D721Med (cell line): ENCODE measurements at places on chromosomes 5 and 9.

- DNase-seq, result no peak
Measured at GRCh38 chr5:126462239-126463014, 39.2 kb downstream of the GRAMD2B start.

- DNase-seq, result no peak
Measured at GRCh38 chr9:111959468-111960359, 63.1 kb downstream of the UGCG start.

- no peak for DNase-seq
Measured at GRCh38 chr5:180908998-180909731, 10.2 kb downstream of the BTNL8 start.

DNA sequence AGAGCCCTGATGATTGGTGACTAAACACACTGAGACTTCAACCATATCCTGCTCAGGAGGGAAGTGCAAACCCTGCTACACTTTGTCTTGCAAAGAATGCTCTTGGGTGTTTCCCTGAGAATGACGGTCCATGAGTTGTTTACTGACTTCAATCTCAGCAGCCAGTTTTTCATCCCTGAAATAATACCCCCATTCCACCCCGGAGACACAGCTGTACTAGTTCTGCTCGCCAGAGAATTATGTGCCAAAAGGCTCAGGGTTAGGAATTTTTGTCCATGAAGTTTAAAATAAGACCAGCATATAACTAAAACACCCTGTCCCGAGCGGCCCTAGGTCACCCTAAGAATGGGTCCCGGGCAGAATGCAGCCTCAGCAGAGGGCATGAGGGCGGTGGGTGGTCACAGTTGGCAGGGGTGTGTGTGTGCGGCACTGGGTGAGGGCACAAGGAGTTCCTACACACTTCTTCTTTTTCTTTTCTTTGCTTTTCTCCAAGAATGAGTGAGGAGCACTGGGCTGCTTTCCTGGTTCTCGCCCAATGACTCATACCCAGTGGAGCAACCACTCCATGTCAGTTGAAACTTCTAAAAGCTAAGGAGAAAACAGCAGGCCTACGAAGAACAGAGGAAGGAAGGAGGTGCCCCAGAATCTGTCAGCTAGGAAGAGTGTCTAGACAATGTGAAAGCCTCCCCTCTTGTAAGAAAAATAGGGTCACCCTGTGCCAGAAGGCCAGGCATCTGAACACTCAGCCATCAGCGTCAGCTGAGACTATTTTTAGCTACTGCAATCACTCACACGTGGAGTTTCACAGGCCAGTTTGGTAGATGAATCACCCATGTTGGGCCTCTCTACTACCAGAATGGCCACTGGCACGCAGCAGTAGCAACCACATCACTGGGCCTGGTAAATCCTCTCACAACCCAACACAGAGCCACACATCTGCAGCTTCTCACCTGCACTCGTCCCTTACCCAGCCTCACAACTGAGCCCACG lies 105.9 kb downstream of the DPYSL3 start:
- DNase-seq, result no peak

GRCh38 chr5:73862796-73863195 lies 236.8 kb downstream of the ARHGEF28 start:
- DNase-seq, result no peak

- no peak for DNase-seq
Measured at GRCh38 chr9:95090871-95091577, 226.5 kb downstream of the FANCC start.

DNA sequence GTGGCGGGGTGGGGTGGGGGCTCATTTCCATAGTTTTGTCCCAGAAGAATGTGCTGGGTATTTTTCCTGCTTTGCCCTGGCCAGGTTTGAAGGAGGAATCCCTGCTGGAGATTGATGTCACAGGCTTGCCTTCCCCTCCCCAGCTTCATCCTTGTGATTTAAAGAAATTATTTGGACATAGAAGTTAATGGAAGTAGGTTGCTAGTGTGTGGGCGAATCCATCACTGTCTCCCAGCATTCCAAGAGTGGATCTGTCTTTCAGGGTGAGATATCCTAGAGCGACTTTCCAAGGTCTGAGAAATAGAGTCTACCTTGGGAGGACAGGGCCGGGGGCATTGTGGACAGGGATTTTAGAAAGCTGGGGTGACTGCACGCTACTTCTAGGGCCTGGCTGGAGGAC lies 64.9 kb upstream of the HSPA9 start:
- DNase-seq, result no peak

GRCh38 chr9:6711403-6711802 lies 46.4 kb upstream of the KDM4C start:
- DNase-seq, result no peak

DNA sequence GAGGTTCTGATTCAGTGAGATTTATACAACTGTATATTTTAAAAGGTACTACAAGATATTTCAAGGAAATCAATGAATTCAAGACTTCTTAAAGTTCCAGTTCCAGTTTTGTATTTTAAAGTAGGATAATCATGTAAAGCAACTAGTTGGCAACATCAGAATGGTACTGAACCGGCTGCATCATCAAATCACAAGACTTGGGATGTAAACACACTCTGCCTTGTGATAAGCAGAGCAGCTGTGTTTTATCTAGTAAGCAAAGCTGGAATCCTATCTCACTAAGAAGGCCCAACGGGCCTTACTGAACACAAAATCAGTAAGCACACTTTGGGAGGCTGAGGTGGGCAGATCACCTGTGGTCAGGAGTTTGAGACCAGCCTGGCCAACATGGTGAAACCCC lies 327.2 kb upstream of the NREP start:
- DNase-seq, result no peak

DNA sequence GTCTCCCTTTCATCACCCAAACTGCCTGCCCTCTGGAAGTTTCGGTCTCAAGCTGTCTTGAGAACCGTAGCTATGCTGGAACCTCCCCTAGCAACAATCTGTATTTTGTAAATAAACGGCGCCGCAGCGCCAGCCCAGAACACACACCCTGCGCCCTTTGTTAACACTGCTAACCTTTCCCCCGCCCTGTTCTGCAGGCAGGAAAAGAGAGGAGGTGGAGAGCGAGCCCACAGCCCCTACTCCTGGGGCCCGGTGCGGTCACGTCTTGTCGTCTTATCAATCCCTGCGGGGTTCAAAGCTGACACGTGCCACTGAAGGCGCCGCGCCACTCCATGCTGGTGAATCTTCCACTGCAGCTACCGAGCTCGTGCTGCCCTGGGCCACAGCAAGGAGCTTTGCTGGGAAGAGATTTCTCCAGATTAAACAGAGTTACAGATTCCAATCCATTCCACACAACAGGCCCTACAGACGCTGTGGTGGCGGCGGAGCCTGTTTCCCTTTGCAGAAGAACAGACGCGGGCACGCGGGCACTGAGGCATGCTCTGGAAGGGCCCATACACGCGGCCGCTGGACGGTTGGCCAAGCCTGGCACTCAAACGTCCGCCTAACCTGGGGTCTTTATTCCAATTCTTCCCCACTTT lies 25.3 kb downstream of the ZDHHC11B start:
- peak; percentile 25 for DNase-seq

DNA sequence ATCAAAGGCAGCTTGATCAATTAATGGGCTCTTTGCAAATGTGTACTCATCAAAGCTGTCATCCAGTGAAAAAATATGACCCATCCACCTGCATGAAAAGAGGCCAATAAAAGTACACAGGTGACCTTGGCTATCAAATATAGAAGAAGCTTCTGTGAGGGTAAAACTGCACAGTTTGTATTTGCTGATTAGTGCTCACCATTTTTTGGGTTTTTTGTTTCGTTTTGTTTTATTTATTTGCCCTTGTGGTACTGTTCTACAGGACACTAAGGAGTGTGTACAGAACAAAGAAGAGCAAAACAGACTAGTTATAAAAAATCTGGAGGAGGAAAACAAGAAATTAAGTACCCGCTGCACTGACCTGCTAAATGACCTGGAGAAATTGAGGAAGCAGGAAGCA lies 101.3 kb downstream of the CNTLN start:
- DNase-seq, result no peak

DNA sequence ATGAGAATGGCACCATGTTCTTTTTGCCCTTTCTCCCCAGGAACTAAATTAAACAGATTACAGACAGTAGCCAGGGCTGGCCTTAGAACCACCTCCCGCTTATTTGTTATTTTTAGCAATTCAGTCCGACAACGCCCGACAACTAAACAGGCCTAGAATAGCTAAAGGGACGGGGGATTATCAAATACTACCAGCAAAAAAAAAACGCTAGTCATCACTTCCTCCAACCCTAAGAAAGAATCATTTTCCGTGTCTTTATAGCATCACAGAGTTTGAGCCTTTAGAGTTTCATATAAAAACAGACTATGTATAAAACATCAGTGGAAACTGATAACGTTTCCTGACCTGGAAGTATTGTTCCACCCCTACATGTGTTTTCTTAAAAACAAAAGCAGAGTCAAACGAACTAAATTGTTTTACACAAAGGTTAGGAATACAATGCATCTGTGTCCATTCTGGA lies 35.3 kb downstream of the PFDN1 start:
- no peak for DNase-seq

- no peak for DNase-seq
Measured at GRCh38 chr5:142281966-142282365, 42.9 kb downstream of the SPRY4 start.

- DNase-seq, result no peak
Measured at GRCh38 chr9:130193103-130193502, 20.9 kb downstream of the NCS1 start.

GRCh38 chr5:14728459-14728938 lies 64.0 kb downstream of the OTULIN start:
- DNase-seq, result no peak

DNA sequence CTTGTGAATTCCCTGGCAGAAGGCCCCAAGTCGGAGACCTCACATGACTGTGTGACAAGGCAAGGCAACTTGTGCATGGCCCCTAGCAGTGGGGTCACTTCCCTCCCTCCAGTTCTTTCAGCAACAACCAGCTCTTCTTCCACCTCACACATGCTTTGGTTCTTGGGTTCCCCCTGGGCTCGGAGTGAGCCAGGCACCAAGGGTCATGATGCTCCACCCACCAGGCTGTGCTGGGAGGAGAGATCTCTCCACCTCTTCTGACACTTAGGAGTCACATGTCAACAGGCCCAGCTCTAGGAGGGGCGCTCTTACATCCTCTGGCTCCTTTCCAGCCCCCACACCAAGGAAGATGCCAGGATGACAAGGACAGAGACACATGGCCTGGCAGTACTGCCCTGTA lies 56.7 kb downstream of the CDH6 start:
- no peak for DNase-seq

DNA sequence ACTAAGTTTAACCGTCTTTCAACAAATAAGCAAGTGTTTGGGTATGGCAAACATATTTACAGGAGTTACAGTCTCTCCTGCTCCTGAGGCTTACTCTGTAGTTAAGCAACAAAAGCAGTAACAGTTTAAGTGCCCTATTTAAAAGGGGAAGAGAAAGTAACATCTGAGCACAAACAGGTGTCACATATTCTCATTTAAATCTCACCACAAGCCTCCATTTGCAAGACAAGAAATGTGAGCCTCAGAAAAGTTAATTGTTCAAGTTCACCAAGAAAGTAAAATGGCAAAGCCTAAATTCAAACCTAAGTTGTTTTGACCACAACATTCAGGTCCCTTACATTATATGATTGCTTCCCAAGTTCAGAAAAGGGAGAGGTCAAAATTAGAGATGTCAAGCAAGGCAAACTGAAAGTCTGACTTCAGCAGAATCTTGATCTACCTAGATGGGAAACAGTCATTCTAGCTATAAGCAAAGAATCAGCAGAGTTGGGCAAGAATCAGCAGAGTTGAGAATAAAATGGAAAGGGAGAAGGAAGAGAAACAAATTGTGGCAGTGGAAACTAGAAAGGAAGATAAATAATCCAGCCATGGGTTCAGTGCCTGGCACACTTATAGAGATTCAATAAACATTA lies 93.4 kb downstream of the STRBP start:
- DNase-seq, result no peak

GRCh38 chr5:130111746-130112145 lies 207.5 kb downstream of the CHSY3 start:
- DNase-seq, result no peak

DNA sequence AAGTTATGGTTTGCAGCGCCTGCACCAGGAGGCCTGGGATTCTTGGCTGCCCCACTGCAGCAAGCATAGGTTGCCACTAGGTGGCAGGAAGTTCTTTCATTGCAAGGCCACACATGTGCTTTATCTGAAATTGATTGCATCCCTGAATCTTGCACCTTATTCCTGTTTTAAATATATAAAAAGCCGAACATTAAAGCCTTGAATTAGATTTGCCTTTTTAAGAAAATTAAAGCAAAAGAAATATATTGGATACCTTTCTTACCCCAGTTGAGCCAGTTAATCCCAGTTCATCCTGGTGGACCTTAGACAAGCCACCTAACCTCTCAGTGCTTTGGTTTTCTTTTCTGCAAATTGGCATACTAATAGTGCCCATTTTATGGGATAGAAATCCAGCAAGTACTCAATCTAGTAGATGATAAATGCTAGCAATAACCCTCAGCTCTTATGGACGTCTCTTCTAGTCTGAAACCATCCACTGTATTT lies 6.3 kb upstream of the TRMT10B start:
- DNase-seq, result no peak

GRCh38 chr5:146419696-146420095 lies 27.4 kb upstream of the TCERG1 start:
- no peak for DNase-seq

DNA sequence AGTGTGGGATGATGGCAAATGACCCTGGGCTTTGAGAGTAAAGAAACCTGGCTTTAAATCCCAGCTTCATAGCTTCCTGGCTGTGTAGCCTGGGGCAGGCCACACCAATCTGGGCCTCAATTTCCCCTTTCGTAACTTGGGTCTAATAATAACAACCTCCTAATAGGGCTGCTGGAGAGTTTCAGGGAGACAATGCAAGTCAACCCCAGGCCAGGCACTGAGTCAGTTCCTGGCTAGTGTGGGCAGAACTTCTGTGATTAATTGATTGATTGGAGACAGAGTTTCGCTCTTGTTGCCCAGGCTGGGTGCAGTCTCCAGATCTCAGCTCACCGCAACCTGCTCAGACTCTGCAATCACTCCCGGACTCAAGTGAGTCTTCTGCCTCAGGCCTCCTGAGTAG lies 3.3 kb upstream of the SH2D3C start:
- no peak for DNase-seq

- DNase-seq, result no peak
Measured at GRCh38 chr5:88792144-88792840, 90.7 kb downstream of the MEF2C start.

- DNase-seq, result no peak
Measured at GRCh38 chr9:109379513-109379912, 58.7 kb upstream of the EPB41L4B start.

- no peak for DNase-seq
Measured at GRCh38 chr5:157085930-157086329, 22.9 kb downstream of the HAVCR2 start.

DNA sequence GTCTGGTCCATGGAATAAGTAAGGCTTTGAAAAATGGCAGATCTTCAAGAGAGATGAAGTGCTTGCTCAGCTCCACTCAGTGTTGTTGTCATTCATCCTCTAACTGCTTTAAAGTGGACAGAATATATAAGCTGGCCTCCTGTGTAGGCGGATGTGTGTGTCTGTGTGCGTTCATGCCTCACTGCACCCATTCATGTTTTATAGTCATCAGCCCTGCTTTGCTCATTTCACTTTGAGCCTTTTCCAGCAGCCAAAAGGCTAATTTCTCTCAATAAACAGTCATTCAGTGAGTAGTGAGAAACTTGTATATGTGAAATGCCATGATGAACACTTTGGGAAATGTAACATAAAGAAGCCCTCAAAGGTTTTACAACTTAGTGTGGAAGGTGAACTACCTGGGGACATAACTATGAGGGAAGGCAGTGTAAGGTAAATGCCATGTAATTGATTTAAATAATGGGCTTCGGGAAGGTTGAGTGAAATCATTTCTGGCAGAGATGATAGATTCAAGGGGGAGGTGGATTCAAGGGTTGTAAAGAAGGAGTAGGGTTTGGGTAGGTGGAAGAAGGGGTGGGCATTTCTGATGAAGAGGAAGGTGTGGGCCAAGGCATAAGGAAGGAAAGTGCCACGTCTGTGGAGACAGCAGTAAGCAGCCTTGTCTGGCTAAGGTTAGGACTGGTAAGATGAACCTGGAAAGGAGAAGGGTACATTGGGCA lies 15.7 kb downstream of the TTC23L start:
- no peak for DNase-seq
